ENCODE measurements at places on chromosomes 7 and 10. TPM values are rescaled to one million over a fixed set of nuclear protein-coding genes. Genes with fewer than 3 reads are reported as not detected.

FGFR2 gene
- 149 TPM for total RNA-seq

CAV1 gene
- 0.84 TPM for total RNA-seq

CYP2C9 gene
- 0.34 TPM for total RNA-seq

- no peak overlapping the region for H3K27ac ChIP-seq
- no peaks in the 10 kb centered on the region for H3K4me1 ChIP-seq
- no peak for DNase-seq
These were observed 222.3 kb downstream of the SUGCT start for GRCh38 chr7:40356871-40357709.

DNA sequence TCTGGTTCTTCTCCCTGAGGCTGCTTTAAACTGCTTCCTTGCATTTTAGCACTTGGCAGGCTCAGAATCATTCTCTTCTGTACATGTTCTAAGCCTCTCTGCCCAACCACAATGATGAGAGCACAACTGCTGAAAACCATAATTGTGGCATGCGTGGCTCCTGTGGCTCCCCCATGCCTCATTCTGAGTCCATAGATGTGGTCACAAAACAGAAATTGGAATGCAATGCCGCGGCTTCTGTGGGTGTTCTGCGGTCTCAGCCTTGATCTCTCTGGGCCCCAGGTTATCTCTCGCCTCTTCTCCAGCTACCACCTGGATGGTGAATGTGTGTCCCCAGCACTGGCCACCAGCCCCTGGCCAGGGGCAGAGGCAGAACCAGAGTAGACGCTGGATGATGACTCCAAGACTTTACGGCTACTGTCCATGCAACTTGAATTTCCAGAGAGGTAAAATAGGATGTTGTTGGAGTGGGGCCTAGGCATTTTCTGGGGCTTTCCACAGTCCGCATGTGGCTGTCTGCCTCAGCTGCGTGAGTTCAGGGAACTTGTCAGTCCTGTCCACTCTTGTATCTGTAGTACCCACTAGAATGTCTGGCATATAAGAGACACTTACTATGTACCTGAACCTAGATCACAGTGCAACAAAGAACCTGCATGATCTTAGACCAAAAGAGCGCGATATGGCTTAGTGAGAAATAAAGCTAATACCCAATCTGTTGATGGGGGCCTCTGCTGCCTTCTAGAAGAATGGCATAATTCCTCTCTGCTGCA lies 52.4 kb upstream of the ADRB1 start:
- H3K4me3 ChIP-seq = no peak overlapping the region
- H3K27ac ChIP-seq = no peak overlapping the region
- no peaks in the 10 kb centered on the region for H3K4me1 ChIP-seq
- peaks cover 18% of the 10 kb centered on the region for H3K27me3 ChIP-seq

DNA sequence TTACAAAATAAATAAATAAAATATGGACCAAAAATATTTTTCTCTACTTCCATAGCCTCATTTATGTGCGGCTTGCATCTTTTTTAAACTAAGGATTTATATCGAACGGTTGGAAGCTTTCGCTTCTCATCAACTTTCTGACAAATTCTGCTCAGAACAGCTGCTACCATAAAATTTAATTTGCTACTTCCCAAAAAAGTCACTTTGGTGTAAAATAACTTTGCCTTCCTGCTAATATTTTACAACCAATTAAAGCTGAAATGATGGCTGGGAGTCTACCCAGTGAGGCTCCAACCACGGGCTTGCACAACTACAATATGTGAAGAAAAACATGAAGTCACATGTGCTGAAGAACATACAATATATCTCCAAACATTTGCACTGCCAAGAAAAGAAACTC lies 253.1 kb upstream of the NEBL start:
- no peak for DNase-seq
- H3K4me1 ChIP-seq = no peaks in the 10 kb centered on the region
- no peaks in the 10 kb centered on the region for H3K36me3 ChIP-seq
- H3K4me3 ChIP-seq = no peak overlapping the region
- H3K27ac ChIP-seq = no peak overlapping the region
- no peaks in the 10 kb centered on the region for H3K27me3 ChIP-seq

- DNase-seq = no peak
- H3K27ac ChIP-seq = no peak within 1 kb of the TSS
- H3K4me3 ChIP-seq = no peak within 1 kb of the TSS
These were observed at the start of gene AKR1C3 for GRCh38 chr10:5094265-5095205. AKR1C3 (plus strand) TSS chr10:5094414; CDS start chr10:5094445, 31 bp downstream.

Data from progenitor cell of endocrine pancreas (in vitro differentiated cells).